ENCODE measurements at places on chromosomes 16 and 17.

DNA sequence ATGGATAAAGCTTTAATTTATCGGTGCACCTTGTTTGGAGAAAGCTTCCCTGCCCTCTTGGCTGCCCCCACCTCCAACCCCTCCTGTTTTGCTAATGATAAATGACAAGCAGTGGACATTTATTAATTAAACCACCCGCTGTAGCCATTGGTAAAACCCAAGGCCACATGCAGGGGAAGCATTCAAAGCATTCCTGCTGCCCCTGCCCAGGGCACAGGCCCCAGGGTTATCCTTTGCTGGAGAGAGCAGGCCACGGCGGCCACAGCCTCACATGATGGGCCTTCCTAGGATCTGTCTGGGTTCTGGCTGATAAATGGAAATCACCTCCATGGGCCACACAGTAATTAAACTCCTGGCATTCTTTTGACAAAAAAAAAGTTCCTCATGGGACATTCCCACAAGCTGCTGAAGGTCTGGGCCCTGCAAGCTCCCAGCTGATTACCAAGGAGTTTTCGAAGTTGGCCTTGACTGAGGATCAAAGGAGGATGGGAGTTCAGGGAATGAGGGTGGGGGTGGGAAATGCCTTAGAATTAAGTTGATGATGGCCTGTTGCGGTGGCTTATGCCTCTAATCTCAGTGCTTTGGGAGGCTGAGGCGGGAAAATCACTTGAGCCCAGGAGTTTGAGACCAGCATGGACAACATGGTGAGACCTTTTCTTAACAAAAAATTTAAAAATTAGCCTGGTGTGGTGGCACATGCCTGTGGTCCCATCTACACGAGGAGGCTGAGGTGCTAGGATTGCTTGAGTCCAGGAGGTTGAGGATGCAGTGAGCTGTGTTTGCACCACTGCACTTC lies 35.5 kb downstream of the SOST start:
- DNase-seq: no peak

DNA sequence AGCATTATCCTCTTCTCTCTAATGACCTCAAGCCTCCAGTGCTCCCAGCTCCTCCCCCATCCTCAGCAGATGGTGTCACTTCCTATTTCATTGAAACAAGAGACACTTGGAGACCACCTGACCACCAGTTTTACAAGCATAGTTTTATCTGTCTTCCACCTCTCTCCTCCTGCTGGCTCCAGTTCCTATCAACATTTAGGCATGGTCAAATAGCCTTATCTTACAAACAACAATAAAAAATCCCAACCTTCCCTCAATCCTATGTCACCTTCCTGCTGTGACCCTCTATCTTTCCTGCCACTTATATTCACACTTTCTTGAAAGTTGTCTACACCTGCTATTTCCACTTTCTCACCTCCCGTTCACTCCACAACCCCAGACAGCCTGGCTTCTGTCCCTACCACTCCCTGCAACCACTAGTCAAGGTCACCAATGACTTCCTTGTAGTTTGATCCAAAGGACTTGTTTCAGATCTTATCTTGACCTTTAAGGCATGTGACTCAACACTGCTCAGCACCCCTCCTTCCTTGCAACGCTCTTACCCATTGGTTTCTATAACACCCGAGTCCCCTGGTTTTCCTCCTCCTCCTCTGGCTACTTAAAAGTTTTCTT lies 4.3 kb upstream of the NTN1 start:
- DNase-seq: no peak

GRCh38 chr17:74776990-74777389 lies 845 bp upstream of the NAT9 start:
- no peak for DNase-seq

GRCh38 chr16:69064124-69064763 lies 41.2 kb upstream of the HAS3 start:
- no peak for DNase-seq

DNA sequence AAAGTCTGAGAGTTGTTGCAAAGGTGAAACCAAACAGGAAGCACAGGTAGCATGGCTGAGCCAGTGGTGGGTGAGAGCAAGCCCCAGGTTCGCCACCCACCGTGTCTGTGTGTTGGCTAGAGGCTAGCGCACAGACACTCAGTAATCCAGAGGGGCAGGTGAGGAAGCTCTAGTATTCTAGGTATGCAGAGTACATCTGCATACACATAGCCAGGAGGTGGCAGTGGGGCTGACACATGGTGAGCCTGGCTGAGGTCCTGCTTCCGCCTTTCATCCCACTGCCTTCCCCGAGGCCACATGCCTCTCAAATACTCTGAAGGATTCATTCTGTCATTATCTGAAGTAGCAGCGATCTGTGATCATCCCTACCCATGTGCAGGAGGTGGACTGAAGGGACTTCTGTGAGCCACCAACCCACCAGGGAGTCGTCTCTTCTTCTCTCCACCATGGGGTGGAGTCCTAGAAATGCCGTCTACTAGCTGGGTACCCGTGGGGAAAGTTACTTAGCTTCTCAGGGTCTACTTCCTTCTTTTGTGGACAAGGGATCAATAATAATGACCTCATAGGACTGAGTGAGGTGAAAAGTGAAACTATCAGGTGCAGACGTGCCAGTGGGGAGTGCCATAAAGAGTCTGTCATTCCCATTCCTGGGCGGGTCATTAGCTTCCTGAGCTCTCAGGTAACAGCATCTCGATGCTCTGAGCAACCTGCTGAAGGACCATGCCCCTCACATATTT lies 36.0 kb upstream of the ICAM2 start:
- DNase-seq: no peak

- no peak for DNase-seq
Measured at GRCh38 chr17:49922095-49922494, 46.9 kb upstream of the DLX4 start.

DNA sequence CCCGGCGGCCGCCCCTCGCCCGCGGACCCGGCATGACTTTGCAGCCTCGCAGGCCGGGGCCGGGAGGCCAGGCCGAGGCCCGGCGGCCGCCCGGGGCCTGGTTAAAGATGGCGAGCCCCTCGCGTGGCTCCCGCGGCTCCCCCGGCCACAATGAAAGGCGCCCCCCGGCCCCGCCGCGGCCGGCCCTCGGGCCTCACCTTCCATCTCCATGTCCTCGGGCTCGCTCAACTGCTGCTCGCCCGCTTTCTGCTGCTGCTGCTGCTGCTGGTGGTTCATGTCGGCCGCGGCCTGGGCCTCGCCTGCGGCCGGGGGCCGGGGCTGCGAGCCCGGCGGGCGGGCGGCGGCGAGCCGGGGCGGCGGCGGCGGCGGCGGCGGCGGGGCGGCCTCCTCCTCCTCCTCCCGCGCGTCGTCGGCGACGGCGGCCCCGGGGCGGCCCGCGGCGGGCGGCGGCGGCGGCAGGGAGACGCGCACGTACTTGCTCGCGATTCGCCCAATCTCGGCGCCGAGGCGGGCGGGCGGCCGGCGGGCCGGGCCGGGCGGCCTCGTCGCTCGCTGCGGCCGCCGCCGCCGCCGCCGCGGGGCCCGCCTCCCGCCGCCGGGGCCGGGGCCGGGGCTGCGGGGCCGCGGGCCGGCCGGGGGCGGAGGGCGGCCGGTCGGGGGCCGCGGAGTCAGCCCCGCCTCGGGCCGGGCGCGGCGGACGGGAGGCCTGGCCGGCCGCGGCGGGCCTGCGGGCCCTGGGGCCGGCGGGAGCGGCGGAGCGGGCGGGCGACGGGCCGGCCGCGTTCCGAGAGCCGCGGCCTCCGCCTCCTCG lies 491 bp downstream of the USP7 start:
- DNase-seq: no peak

DNA sequence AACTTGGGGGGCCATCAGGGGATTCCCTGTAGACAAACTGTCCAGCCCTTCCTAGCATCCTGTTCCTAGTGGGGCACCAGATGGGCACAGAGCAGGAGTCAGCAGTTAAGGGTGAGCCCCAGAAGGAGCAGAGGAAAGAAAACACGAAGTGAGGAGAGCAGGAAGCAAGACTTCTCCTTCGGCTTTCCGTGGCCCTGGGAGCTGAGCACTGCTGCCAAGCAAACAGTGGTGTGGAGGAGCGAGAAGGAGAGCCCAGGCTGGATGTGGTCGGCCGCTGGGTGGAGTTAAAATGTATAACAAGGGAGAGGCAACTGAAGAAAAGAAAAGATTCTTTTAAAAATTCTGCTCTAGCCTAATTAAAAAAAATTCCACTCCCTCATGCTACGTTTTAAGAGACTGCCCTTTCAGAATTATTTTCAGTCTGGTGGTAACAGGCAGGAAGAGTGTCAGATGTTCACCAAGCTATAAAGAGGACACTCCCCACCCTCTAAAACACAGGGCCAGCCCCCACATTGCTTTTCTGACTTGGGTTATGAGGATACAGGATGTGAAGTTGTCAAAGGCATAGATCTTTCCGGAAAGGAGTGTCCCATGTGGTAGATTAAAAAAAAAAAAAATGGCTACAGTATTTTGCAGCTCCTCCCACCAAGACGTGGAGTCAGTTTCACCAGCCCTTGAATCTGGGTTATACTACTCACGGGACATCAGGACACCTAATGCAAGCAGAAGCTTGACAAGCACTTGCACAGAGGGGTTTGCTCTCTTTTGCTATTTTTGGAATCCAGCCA lies 74.9 kb upstream of the ZFHX3 start:
- no peak for DNase-seq

DNA sequence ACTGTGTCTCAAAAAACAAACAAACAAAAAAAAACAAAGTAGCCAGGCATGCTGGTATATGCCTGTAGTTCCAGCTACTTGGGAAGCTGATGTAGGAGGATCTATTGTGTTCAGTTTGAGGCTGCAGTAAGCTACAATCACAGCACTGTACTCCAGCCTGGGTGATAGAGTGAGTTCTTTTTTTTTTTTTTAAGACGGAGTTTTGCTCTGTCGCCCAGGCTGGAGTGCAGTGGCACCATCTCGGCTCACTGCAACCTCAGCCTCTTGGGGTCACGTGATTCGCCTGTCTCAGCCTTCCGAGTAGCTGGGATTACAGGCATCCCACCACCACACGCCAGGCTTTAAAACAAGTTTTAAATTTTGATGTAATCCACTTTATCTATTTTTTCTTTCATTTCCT lies 80.2 kb upstream of the STAC2 start:
- no peak for DNase-seq

GRCh38 chr17:19291646-19292376 lies 54.6 kb downstream of the EPN2 start:
- DNase-seq: no peak

- DNase-seq: no peak
Measured at GRCh38 chr16:4411684-4412083, 4.7 kb downstream of the CORO7 start.

DNA sequence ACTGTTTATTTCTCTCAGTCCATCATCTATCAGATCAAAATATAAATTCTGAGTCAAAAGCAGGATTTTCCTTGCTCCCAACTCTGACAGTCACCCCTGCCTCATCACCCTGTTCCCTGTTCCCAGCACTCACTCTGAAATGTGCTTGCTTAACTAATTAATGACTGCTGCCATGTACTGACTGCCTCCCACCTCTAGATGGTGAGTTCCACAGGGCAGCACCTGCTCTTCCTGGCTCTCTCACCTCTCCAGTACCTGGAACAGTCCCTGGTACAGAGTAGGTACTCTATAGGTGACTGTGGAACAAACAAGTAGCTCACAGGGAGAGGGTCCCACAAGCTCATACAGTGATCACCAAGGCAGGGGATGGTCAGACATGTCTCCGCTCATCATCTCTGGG lies 114.3 kb upstream of the C16orf82 start:
- no peak for DNase-seq

All from NCI-H1930 (cell line).